ENCODE measurements at places on chromosomes 2 and 18.

- no peak for DNase-seq
Measured at GRCh38 chr18:11310476-11311086, 161.2 kb upstream of the PIEZO2 start.

GRCh38 chr2:6999211-6999877 lies 82.1 kb downstream of the RNF144A start:
- no peak for DNase-seq

GRCh38 chr2:51322613-51323012 lies 290.7 kb upstream of the NRXN1 start:
- no peak for DNase-seq

- DNase-seq, result no peak
Measured at GRCh38 chr18:25042641-25043051, 309.3 kb downstream of the ZNF521 start.

DNA sequence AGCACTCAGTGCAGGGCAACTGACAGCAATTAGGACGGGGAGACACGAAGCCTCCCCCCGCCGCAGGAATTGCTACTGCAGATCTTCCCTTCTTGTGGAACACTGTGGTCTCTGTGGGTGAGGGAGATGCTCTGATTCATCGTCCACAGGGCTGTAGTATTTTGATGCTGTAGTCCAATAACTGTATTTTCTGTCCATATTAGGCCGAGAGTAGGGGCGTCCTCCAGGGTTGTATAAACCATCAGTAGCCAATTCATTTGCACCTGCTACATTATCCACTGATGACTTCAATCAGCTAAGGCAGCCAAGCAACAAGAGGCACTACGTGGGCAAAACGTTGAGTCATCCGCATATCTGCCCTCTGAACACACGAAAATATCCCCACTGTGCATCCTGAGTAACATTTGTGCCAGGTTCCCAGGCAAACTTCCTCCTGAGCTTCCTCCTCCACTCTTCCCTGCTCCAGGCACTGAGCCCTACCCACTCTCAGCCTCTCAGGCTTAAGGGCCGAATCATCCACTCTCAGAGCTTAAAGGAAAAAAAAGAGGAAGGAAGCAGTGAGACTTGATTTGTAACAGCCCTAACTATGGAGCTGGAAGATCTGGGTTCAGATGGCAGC lies 62.1 kb downstream of the LBH start:
- DNase-seq, result no peak

DNA sequence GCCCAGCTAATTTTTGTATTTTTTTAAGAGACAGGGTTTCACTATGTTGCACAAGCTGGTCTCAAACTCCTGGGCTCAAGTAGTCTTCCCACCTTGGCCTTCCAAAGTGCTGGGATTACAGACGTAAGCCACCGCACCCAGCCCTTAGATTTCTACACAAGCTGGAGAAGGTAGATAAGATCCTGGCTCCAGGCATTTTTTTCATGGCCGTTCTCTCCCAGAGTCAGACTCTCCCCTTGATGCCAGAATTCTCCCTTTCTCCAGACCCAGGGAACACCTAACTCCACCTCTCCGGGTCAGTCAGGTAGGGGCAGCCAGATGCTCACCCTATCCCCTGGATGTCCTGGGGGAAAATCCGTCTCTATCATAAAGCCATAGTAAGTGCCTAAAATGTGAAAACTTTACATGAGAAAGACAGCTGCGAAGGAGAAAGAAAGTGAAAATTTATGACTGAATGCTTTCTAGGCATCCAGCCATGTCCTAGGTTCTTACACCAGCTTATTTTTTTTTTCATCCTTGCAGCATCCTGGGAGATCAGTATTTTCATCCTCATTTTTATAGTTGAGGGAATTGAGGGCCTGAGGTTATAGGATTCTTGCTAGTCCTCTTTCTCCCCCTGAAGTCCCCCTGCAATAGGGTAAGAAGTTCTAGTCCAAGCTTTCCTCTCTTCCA lies 16.3 kb downstream of the SIX3 start:
- DNase-seq, result no peak

DNA sequence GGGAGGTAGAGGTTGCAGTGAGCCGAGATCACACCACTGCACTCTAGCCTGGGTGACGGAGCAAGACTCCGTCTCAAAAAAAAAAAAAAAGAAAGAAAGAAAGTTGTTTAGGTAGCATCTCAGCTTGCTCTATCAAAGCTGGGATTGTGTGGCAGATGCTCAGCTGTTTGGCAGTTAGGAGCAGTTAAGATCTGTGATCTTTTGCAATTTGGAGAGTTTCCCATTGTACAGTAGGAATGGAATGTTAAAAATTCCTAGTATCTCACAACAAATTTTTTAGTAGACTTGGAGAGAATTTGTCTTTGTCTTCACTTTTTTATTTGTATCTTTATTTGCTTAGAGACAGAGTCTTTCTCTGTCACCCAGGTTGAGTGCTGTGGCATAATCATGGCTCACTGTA lies 122.9 kb upstream of the UNC80 start:
- DNase-seq, result no peak

DNA sequence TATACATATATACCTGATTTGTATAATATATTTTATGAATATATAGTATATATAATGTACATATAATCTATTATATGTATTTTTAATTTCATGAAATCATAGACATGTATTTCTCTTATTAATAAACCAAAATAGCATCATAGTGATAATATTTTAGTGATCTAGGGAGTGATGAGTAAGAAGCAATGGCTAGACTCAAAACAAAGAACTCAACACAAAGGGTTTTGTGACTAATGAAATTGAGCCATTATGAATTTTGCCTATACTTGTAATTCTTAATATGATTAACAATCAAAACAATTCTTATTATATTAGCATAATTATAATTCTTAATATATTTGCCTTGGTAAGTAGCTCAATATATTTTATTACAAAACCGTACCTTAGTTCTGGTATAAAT lies 1614.1 kb upstream of the TMEFF2 start:
- DNase-seq, result no peak

DNA sequence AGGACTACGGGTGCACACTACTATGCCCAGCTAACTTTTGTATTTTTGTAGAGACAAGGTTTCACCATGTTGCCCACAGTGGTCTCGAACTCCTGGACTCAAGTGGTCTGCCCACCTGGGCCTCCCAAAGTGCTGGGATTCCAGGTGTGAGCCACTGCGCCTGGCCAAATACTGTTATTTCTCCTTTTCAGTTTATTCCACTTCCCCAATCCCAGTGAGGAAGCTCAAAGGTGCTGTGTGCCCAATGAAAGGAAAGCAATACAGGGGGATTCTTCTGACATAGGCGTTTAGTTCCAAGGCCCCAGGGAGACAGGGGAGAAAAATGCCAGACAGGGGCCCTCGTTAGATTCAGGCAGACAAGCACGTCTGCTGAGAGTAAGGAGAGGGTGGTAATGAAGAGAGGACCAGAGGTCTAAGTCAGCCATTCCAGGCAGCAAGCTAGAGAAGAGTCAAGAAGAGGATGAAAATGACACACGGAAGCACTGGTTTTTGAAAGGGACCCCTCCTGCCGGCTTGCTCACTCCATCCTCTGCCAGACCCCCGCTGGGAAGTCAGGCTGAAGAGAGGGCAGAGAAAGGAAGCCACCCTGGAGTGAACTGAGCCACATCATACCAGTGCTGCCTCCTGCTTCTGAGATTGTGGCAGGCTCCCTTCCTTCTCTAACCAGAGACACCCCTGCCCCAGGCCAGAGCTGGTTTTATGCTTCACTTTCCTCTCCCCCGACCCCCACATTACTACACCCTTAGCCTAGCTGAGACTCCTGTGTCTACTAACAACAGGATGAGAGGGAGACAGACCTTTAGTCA lies 6.7 kb downstream of the INO80C start:
- DNase-seq, result no peak

DNA sequence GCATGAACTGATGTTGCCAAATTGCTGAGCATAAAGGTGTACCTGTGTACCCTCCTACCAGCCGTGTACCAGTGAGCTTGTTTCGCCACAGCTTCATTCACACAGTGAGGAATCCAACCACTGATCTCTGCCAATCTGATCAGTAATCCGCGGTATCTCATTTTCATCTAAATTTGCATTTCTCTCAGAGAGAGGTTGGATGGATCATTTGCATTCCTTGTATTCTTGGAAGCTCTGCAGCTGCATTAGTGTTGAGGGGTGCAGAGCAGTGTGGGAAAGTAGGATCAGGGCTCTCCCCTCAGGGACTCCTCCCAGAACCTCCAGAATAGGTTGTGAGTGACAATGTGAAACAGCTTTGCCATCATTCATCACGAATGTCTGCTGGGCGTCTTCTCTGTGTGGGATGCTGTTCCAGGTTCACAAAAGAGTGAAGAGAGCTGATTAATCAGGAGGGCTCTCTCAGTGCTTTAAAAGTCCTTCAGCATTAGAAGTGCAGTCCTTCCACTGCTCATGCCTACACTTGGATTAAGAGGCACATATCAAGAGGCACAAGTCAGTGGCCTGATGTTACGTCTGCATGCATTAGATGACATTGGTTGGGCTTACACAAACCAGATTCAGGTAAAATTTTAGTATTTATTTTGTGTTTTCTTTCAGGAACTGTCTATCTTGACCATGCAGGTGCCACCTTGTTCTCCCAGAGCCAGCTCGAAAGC lies 7.5 kb downstream of the MOCOS start:
- DNase-seq, result peak; percentile 85
